ENCODE measurements at places on chromosomes 2 and 18.

- no peak for DNase-seq
Observed at GRCh38 chr2:47087051-47087450, 68.1 kb downstream of the STPG4 start.

GRCh38 chr18:73774811-73775509 lies 372.7 kb downstream of the FBXO15 start:
- peak; percentile 43 for DNase-seq

DNA sequence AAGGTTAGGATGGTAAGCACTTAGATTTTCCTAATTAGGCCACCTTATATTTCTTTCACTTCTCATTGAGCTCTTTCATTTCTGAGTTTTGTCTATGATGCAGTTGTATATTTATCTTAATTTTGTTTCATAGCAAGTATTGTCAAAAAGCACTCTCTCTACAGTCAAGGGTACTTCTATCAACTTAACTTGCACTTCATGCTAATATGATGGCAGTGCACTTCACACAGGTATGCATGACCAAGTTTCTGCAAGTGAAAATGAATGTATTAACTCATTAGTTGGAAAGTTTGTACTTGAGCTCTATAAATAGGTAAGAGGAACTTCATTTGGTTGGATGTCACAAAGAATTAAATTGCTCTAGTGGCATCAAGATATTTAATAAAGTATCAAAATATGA lies 51.5 kb upstream of the CDH19 start:
- DNase-seq = no peak

DNA sequence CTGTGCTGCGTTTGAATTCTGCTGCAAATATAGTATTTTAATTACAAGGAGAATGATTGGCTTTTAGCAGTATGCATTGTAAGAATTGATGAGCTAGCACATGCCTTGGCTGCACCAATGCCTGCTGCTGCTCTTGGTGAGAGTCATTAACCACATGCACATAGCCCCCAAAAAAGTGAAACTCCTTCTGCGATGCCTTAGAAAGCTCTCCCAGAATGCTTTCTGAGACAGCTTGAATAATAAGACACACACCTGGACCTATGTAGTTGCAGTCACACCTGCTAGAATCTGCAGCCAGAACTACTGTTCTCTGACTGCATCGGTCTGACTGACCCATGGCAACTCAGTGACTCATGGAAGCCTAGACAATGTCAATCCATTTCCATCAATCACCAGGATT lies 170.1 kb upstream of the DDX18 start:
- DNase-seq = no peak

DNA sequence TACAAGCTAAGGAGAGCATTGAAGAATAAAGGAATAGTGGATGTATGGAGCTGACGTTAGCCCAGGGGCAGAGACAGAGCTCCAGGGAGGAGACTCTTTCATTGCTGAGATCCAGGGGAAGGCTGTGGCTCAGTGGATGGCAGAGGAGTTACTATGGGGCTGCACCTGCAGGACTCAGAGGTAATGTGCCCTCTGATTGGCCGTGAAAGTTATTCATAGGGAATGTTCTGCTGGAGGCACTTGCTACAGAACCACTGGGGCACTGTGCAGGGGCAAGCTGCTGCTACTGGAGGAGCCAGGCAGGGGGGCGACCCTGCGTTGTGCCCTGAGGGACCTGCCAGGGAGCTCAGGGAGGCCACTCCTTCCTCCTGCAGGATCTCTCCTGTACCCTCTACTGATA lies 199.2 kb downstream of the PTPRM start:
- DNase-seq = no peak

DNA sequence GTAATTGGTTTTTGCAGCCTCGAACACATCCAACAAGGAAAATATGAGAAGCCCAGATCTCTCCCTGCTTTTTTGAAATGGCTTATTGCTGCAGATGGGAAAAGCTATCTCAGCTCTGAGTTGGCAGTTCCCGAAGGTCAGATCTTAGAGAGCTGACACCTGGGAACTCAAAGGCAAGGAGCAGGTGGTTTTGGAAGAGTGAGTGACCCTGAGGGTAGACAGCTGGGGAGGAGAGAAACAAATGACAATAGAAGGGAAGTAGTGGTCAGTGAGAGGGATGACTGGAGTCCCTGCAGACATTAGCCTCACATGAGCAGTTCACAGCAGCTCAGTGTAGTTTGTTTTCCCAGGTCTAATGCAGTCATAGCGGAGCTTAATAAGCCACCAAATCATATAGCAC lies 317.9 kb downstream of the STK39 start:
- DNase-seq = no peak

DNA sequence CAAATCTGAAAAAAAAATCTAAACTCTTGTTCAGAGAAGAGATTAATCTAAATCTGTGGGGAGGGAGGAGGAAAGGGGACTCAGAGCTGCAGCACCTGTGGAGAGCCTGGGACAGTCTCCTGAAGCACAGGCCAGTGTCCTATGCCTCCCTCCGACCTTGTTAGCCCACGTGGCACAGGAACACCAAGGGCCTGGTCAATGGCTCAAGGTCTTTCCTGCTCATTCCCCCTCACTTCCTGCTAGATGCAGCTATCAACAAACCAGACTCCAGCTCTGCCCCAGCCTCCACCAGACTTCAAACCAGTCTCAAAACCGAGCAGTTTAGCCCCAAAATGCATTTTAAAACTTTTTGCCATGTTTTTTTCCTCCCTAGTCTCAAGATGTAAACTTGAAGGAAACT lies 20.1 kb upstream of the SULT1C3 start:
- DNase-seq = no peak

DNA sequence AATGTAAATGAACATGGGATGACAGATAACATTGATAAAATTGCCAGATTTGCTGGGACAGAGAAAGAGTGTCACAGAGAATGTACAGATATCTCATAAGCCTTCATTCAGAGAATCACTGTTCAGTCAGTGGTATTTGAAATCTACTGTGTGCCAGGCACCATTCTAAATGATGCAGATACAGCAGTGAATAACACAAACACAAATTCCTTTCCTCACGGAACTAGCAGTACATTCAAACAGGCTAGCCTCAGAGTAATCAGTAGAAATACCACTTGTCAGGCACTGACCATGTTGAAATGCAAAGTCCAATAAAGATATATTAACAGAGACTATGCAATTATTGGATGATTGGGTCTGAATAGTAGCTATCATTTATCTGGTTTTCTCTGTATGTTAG lies 211.0 kb downstream of the RDH14 start:
- no peak for DNase-seq

- DNase-seq = no peak
Observed at GRCh38 chr2:217875138-217875537, 127.7 kb downstream of the TNS1 start.

DNA sequence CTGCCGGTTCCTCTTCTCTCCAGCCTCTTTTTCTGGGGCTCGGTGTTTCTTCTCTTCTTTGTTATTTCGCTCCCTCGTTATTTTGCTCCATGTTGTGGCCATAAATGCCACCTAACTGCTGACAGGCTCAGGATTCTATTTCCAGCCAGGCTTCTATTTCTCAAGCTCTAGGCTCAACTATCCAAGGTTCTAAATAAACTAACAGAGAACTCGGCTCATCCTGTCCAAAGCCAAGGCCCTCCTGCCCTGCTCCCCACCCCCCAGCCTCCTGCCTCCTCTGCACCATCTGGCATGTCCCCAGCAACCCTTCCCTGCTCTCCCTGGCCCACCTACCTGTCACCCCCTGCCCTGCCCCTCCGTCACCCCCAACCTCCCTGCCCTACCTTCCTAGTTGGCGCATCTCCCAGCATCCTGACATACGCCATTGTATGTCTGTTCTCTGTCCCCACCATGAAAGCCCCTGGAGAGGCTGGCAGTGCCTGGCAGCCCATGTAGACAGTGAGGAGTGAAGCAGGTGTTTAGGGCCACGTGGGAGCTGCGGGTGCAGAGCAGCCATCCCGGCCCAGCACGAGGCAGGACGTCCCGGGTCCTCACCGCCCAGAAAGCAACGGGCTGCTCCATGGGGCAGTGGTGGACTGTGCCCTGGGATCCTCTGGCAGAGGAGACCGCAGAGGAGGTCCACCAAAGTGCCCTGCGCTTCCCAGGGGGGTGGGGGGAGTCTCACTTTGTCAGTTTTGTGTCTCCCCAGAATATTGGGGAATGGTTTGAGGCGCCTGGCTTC lies 186.9 kb downstream of the TWIST2 start:
- no peak for DNase-seq
